ENCODE measurements at places on chromosomes 2 and 18.

- ATAC-seq = no peak
These were observed 280.9 kb upstream of the ZSWIM2 start for GRCh38 chr2:187129868-187130267.

- ATAC-seq = no peak
These were observed 246.2 kb downstream of the HNMT start for GRCh38 chr2:138210487-138210886.

GRCh38 chr2:217662984-217663602 lies 339.7 kb downstream of the TNS1 start:
- ATAC-seq = no peak

- no peak for ATAC-seq
These were observed 529.1 kb downstream of the IRS1 start for GRCh38 chr2:226270285-226271058.

- peak; percentile 85 for ATAC-seq
These were observed 57.8 kb downstream of the FASTKD2 start for GRCh38 chr2:206823178-206823577.

All from gastroesophageal sphincter (tissue), 4 donors.